Activated gamma-delta T cell treated with anti-CD3 and anti-CD28 coated beads, Interleukin-2, amount 50 U/mL, for 16 hours (primary cell): ENCODE measurements at places on chromosomes 1 and 21.

GRCh38 chr1:99751877-99752504 lies 14.4 kb downstream of the FRRS1 start:
- no peak for DNase-seq

GRCh38 chr1:145977016-145977415 lies 12.5 kb downstream of the POLR3GL start:
- DNase-seq: no peak

- no peak for DNase-seq
These were observed 203.0 kb downstream of the SLC35F3 start for GRCh38 chr1:234107416-234108021.

- no peak for DNase-seq
These were observed 72.8 kb upstream of the EFHD2 start for GRCh38 chr1:15336866-15337265.

DNA sequence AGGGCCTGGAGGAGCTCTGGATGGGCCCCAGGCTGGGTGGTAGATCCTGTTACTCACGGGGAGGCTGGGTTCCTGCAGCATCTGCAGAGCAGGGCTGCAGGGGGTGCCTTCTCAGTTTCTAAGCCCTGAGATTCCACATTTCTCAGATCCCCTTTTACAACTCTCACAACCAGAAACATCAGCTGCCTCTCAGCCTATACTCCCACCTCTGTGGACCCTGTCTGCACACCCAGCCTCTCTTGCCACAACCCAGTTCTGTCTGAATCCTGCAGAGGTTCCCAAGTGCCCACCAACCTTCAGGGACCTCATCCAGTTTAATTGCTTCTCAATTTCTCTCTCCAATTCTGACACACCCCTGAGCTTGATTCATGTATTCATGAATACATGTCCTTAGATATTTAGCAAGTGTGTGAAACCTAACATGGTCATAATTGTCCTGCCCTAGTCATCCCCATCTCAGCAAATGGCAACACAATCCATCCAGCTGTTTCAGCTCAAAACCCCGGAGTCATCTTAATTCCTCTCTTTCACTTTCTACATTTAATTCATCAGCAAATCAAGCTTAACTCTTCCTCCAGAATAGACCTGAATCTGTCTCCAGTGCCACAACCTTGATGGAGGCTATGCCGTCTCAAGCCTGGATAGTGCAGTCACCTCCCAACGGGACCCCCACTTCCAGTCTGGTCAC lies 57.0 kb upstream of the NEK2 start:
- no peak for DNase-seq

DNA sequence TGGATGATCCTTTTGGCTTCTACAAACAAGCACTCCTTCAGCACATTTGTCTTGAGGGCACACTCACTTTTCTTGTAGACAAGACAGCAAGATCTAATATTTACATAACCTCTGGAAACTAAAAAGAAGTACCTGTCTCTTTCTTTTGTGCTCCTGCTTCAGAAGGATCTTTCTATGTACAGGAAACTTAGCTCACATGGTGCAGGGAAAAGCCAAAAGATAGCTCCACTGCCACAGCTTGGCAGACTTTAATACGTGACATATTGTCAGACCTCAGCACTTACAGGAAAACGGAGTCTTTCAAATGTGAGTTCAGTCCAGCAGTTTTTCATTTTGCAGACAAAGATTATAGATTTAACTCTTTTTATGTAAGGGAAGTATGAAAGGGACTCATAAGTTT lies 225.5 kb upstream of the SAMSN1 start:
- no peak for DNase-seq

- DNase-seq: no peak
These were observed 184.3 kb upstream of the CACYBP start for GRCh38 chr1:174815474-174815908.

DNA sequence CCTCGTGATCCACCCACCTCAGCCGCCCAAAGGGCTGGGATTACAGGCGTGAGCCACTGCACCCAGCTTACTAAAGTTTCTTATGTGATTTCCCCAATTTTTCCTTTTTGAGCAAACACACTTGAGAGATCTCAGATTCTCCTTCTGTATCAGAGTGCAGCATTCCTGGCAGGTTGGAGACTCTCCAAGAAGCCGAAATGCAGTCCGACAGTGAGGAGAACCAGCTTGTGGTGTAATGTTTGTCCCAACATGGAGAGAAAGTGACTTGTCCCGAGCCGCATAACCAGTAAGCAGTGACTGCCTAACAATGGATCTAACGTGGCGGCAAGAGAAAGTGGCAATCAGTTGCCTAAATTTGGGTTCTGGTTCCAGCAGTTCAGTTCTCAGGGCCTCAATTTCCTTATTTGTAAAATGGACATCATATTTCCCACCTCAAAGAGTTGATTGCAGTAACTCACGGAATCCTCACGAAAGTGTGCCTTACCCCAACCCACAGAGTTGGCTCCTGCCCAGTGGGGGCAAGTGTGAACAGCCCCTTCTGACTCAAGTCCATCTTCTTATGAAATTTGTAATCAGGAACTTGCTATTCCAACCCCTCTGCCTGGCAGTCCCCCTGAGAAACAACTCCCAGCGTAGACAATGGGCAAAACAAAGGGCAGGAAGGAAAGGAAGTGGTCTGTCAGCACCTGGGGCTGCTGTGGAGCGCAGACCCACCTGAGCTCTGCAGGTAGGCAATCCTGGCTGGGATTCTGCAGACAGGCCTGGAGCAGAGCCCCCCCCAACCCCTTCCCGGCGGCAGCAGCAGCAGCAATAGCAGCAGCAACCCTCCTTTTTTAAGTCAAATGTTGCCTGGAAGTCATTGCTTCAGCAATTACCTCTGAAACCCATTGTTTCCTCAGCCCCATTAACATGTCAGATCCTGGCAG lies 223.6 kb upstream of the POU3F1 start:
- DNase-seq: no peak

GRCh38 chr1:203104789-203105390 lies 19.1 kb upstream of the MYOG start:
- no peak for DNase-seq

GRCh38 chr21:40421121-40421520 lies 425.8 kb downstream of the DSCAM start:
- no peak for DNase-seq

GRCh38 chr1:61740751-61741700 lies 1.3 kb upstream of the PATJ start:
- DNase-seq: no peak
